ENCODE measurements at places on chromosomes 11 and 22.

DNA sequence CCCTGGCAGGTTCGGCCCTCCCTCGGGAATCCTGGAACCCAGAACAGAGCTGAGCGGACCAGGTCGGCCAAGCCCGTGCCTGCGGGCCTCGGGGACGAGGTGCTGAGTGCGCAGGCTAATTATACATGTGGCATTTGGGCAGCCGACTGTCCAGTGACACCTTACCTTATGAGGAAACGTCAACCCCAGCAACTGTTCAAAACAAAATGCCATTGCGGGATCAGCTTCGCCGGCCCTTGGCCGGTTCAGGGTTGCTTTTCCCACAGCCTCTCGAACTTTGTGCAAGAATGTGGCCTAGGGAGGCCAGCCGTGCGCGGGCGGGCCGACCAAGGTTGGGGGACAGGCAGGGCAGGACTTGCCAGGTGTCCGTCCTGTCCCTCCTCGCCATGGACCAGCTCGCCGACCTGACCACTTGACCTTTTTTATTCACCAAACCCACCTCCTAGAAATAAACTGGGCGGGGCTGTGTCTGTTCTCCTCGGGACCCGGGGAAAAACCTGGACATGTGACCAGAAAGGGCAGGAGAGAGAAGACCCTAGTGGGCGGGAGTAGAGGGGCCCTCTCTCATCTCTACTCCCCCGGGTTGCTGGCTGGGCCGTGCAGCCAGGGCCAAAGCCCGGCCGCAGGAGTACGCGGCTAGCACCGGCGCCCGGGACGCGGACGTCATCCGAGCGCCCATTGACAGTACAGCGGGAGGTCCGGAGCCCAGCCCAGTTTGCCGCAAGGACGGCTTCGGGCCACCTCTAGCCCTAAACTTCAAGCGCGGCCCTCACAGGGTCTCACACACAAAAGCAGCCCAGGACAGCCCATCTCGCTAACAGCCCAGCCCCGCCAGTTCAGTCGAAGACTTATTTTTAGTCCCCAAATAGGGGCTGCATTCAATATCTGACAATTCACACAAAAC lies 134.3 kb upstream of the C11orf58 start:
- DNase-seq, result no peak

DNA sequence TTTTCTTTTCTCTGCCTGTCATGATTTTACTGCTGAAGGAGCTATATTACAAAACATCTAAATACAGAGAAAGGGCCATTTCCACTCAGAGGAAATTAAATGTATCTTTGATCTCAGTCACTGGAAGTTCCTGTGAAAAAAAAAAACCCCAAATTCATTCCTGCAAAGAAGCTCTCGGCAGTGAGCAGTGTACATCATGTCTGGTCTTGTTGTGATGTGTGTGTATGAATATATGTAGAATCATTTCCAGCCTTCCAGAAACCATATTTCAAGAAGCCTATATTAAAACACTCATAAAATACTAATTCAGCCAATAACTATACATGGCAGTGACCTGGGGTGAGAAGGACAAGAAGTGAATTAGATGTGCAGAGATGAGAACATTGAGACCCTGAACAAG lies 393.2 kb upstream of the TENM4 start:
- no peak for DNase-seq

DNA sequence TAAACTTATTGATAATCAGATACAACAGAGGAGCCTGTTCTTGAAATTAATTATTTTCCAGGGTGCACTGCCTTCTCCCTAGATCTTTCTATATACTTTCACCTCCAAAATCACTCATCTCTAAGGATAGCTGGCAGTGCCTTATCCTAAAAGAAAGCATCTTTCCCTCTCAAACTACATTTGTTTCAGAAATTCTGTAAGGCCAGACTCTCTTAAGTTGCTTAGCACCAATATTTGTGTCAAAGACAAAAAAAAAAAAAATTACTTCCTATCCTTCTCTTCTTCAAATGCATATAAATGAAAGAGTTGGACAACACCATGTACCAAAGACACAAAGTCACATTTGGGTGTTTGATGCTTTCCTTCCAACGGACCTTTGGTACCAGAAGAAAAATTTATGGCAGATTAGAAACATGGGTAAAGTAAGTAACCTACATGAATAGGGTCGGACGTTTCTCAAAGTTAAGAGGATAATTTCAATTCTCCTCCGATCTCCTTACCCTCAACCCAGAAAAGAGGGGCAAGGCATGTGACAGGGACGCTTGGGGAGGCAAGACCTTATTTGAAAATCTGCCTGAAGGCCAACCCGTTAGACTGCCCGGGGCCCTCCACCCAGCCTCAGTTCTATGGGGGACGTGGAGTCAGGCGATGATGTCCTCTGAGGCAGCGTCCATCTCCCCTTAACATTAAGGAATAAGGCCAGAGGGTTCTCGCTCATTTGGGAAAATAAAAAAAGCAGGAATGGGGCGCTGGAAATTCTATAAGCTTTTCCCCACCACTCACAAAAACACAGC lies 66.3 kb downstream of the ETS1 start:
- DNase-seq, result no peak

GRCh38 chr22:37198258-37199102 lies 10.4 kb upstream of the C1QTNF6 start:
- peak; percentile 71 for DNase-seq

GRCh38 chr11:22449441-22449840 lies 111.3 kb downstream of the SLC17A6 start:
- no peak for DNase-seq

DNA sequence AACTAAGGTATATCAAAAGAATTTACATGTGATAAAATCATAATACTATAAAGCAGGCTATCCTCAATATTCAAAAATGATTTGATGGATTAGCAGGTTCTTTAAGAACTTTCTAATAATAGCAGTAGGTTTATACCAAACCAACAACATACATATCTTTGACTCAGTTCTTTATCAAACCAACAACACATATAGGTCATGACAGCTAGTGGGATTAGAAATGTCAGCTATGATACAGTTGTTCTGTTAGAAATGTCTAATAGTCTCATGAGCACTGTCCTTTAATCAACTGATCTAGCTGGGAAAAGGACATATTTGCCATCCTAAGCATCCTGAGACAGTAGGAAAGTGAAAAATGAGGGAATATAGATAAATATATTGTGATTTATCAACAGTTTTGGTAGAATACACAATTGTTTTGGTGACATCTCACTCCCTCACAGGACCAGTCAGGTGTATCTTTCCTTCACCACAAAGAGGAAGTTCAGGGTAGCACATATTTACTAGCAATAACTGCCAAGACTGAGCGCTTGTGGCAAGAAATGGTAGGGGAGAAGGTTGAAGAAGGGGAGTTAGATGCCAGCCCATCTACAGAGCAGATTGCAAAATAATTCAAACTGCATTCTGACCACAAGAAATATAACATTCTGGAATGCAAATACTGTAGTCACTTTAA lies 90.8 kb upstream of the APOA1 start:
- no peak for DNase-seq

GRCh38 chr11:17535488-17535887 lies 8.7 kb downstream of the USH1C start:
- DNase-seq, result no peak

- no peak for DNase-seq
These were observed 844.5 kb upstream of the RAG2 start for GRCh38 chr11:37442576-37442975.

DNA sequence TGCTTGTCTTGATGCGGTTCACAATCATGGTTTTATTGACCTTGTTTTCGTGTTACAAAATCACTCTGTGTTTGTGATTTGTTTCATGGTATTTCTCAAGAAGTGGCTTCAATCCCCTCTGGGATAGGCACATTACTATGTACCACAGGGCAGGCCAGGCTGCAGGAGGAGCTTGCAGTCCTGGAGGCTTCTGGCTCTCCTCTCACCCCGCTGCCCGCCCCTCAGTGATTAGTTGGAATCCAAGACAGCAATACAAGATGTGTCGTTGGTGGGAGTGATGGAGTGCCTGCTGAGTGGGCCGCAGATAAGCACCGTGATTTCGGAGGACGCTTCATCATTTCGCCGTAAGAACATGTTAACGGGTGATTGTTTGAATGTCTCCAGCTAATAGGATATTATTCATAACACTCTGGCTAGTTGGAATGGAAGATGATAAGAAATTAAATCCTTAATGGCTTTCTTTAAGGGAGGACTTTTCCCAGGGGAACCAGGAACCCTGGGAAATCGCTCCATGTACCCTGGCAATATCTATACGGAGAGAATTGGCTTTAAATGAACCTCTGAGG lies 384.4 kb downstream of the MIAT start:
- DNase-seq, result no peak

DNA sequence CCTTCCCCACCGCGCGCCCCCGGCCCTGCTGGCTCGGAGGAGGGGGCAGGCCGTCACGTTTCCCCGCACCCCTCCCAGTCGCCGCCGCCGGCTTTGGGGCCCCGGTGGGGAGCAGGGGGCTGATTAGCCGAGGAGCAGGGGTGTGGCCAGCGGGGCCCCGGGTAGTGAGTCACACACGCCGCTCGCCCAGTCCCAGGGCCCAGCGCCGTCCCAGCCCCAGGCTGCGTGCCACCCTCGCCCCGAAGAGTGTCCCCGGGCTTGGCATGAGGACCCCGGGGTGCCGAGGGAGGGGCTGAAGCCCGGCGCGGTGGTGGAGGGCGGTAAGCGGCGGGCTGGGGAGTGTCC lies 34.4 kb downstream of the PRDM11 start:
- DNase-seq, result no peak

GRCh38 chr22:24430431-24431308 lies 3.3 kb downstream of the ADORA2A start:
- DNase-seq, result peak; percentile 23

GRCh38 chr11:66979336-66979980 lies 4.4 kb downstream of the C11orf86 start:
- DNase-seq, result no peak

DNA sequence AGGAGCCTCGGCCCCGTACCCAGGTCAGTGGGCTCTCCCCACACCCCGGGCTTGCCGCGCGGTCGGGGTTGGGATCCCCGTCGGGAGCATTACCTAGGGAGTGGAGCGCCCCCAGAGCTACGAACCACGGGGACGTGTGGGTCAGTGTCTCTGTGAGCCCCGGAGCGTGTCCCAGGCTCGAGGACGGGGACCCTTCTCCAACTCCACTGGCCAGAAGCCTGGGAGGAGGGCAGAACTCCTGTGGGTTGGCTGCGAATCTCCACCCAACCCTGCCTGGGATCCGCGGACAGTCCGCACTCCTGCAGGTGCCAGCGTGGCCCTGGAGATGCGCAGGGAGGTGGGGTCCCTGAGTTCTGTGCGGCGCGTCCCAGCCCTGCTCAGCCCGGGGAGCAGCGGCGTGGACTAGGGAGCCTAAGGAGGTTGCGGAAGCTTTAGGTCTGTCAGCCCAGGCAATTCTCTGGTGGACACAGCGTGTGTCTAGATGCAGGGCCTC lies 346 bp downstream of the PPFIBP2 start:
- DNase-seq, result no peak

DNA sequence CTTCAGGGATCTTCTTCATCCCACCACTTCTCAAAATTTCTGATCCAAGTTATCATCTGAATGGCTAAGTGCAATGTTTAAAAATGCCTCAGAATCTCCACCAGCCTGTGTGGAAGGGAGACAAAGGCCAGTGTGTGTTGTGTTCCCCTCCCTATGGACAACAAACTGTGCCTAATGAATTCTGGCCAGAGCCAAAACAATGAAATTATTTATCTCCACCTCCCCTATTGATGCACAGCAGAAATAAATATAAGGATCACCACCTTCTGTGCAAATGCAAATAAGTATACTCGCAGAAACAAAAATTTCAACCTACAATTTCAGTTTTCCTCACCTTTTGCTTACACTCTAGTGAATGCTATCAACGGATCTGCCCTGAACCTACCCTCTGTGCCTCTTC lies 75.8 kb downstream of the GAB2 start:
- DNase-seq, result no peak

- DNase-seq, result no peak
These were observed 726 bp downstream of the RTN4RL2 start for GRCh38 chr11:57460758-57461749.

DNA sequence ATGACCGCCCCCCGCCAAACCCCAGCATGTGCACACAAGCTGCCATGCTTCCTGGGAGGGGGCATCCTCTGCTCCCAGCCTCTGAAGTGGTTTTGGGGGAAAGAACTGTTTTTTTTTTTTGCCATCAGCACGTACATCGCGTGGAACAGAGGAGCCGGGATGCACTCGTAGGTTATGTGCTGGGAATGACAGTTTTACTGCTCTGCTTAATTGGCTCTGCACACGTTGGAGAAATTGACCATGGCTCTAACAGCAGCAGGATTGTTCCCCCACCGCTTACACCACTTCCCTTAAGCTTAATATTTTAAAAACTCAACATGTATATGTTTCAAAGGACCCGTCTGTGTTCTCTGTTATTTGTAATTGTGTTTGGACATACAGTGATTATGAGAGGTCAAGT lies 175.2 kb downstream of the NAV2 start:
- DNase-seq, result no peak

DNA sequence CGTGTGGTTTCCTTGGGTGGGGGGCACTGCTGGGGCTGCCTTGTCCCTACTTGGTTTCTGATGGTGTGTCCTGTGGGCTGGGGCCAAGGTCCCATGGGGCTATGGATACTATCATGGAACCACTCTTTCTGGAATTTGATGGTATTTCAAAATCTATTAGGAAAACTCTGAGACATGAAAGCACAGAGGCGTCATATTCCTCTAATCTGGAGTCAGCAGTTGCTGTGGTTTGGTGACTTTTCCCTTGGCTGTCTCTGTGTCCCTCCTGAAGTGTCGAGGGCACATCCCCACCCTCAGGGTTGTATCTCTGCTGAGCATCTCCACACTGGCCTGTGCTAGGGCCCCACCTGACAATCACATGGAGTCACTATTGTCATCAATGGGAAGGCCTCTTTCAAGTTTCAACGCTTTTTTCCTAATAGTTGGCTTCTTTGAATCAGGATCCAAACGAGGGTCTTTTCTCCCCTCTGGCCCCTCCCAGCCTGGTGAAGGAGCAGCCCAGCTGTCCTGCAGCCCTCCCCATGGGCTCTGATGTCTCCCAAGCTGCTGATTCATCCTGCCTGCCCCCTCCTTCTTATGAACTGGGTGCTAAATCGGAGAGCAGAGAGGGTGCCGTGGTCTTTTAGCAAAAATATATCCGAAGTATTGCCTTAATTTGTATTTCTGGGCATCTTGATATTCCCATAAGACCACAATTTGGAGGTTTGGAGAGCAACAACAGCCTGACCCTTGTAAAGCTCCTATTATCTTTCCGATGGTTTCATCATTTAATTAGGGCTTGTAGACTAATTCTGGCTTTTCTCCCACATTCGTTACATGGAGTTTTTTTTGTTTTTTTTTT lies 38.5 kb downstream of the MED15 start:
- no peak for DNase-seq

GRCh38 chr22:42389143-42389542 lies 43.1 kb downstream of the NFAM1 start:
- no peak for DNase-seq

DNA sequence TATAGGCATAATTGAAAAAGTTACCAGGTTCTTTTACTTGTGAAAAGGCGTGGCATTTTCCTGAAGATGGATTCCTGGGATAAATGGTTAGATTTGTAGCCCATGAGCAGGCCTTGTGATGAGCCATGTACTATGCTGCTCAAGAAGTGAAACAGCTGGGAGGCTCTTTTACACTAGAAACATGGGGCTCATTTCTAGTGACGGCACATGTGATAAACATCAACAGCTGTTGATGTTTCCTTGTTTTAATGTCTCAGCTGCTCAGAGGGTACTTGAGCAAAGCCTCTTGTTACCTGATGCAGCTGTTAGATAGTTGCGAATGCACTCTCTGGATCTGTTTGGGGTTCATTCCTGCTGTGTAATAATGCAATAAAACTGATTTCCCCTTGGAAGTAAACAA lies 396.8 kb downstream of the GUCY1A2 start:
- DNase-seq, result no peak

GRCh38 chr11:2002042-2002776 lies 4.6 kb upstream of the H19 start:
- DNase-seq, result no peak

Measured in NCI-H1092 (cell line).